ENCODE measurements at places on chromosomes 13 and 19. TPM values are rescaled to one million over a fixed set of nuclear protein-coding genes. Genes with fewer than 3 reads are reported as not detected.

The DCLK1 gene
- total RNA-seq: 1.5 TPM

The ZNF497 gene
- total RNA-seq: 2.1 TPM

The YIF1B gene
- 87.1 TPM for total RNA-seq

The ONECUT3 gene
- not detected for total RNA-seq

The ZNF587 gene
- 12.9 TPM for total RNA-seq

The KIRREL2 gene
- total RNA-seq: 0.08 TPM

The GSX1 gene
- total RNA-seq: not detected

The ZNF460 gene
- total RNA-seq: 61.4 TPM

The ZAR1L gene
- total RNA-seq: not detected

The BBC3 gene
- 16.9 TPM for total RNA-seq

The FFAR3 gene
- total RNA-seq: not detected

The LYPD3 gene
- 0.94 TPM for total RNA-seq

The APLP1 gene
- 5.3 TPM for total RNA-seq

The LRRC4B gene
- total RNA-seq: 7.4 TPM

The ZNF540 gene
- total RNA-seq: 0.15 TPM

The OR4F17 gene
- total RNA-seq: not detected

The RGL3 gene
- 17.9 TPM for total RNA-seq

The CEACAM20 gene
- total RNA-seq: not detected

The SIGLEC12 gene
- not detected for total RNA-seq

The KRTDAP gene
- total RNA-seq: not detected

The VAV1 gene
- total RNA-seq: not detected

The DIAPH3 gene
- 8.9 TPM for total RNA-seq

The PLK5 gene
- not detected for total RNA-seq

The CABP5 gene
- not detected for total RNA-seq

The IL4I1 gene
- not detected for total RNA-seq

All from A375 (cell line).